Tibial nerve (tissue), 4 donors: ENCODE measurements at places on chromosomes 1 and 21.

DNA sequence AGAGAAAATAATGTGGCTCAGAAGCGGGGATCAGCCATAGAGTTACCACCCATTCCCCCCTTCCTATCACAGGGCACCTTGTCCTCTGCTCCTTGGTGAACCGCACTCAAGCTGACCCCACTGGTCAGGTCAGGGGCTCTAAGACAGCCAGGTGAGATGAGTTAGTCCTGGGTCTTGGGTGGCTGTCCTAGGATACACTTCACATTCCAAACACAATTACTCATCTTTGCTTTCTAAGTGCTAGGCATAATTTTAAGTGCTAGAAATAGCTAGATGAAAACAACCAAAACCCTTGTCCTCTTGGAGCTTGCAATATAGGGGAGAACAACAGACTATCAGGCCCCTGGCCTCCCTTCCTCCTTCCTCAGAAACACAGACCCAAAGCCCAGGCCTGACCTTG lies 7.8 kb upstream of the MUTYH start:
- H3K4me1 ChIP-seq: no peaks in the 10 kb centered on the region
- H3K27ac ChIP-seq: no peak overlapping the region
- H3K36me3 ChIP-seq: peaks cover 29% of the 10 kb centered on the region
- DNase-seq: no peak
- H3K4me3 ChIP-seq: no peak overlapping the region

GRCh38 chr1:95048317-95048716 lies 24.4 kb downstream of the ALG14 start:
- H3K36me3 ChIP-seq: no peaks in the 10 kb centered on the region
- H3K27ac ChIP-seq: no peak overlapping the region
- DNase-seq: no peak
- H3K27me3 ChIP-seq: no peaks in the 10 kb centered on the region
- no peak overlapping the region for H3K4me3 ChIP-seq
- H3K4me1 ChIP-seq: no peaks in the 10 kb centered on the region

- no peak for DNase-seq
- H3K4me1 ChIP-seq: no peaks in the 10 kb centered on the region
- no peak overlapping the region for H3K27ac ChIP-seq
- no peaks in the 10 kb centered on the region for H3K27me3 ChIP-seq
- no peak overlapping the region for H3K4me3 ChIP-seq
- H3K36me3 ChIP-seq: no peaks in the 10 kb centered on the region
Measured at GRCh38 chr1:20602851-20603450, 14.1 kb downstream of the CDA start.

GRCh38 chr1:81029266-81029665 lies 771.5 kb upstream of the ADGRL2 start:
- no peaks in the 10 kb centered on the region for H3K4me1 ChIP-seq
- no peaks in the 10 kb centered on the region for H3K27me3 ChIP-seq
- no peak overlapping the region for H3K4me3 ChIP-seq
- H3K27ac ChIP-seq: no peak overlapping the region

- H3K36me3 ChIP-seq: no peaks in the 10 kb centered on the region
- no peak overlapping the region for H3K4me3 ChIP-seq
- no peaks in the 10 kb centered on the region for H3K27me3 ChIP-seq
- H3K4me1 ChIP-seq: peaks cover 13% of the 10 kb centered on the region
Measured at GRCh38 chr1:2385606-2386280, 5.6 kb downstream of the MORN1 start.

DNA sequence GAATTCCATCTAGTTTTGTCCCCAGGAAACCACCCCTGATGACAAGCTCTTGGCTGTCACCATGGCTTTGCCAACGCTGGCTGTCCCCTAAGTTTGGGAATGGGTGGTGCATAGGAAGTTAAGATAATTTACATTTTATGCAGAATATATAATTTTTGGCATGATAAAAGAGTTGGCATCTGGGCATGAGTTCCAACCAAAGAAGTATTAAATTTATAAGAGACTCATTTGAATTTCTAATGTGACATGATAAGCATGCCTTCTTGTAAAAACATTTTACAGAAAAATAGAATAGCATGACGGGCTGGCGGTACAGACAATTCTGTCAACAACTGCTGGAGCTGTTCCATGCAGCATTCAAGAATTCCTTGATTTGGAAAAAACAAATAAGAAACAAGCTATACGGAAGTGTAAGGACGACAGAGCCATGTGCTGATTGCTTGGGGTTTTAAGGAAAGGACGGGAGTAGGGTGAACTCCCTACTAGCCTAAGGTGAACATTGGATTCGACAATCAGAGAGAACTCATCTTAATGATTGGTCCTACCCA lies 106.8 kb upstream of the C1orf21 start:
- H3K4me1 ChIP-seq: no peaks in the 10 kb centered on the region
- no peak for DNase-seq
- H3K4me3 ChIP-seq: no peak overlapping the region
- no peaks in the 10 kb centered on the region for H3K36me3 ChIP-seq

DNA sequence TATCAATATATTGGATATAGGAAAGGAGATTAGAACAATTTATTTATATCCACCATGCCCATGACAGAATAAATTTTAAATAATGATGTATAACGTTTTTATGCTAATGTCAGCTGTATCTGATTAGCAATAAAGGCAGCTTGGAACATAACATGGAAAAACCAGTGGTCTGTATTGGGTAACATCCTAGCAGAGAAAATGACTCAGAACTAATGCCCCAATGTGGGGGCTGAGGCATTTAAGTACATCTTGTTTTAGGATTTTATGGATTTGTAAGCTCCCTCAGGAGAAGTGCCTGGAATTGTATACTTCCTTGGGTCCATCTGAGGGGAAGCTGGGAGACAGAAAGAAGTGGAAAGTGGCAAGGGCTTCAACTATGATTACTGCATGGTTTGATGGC lies 82.3 kb downstream of the HMCN1 start:
- H3K4me3 ChIP-seq: no peak overlapping the region
- no peaks in the 10 kb centered on the region for H3K27me3 ChIP-seq
- no peaks in the 10 kb centered on the region for H3K4me1 ChIP-seq
- no peaks in the 10 kb centered on the region for H3K36me3 ChIP-seq
- no peak overlapping the region for H3K27ac ChIP-seq

DNA sequence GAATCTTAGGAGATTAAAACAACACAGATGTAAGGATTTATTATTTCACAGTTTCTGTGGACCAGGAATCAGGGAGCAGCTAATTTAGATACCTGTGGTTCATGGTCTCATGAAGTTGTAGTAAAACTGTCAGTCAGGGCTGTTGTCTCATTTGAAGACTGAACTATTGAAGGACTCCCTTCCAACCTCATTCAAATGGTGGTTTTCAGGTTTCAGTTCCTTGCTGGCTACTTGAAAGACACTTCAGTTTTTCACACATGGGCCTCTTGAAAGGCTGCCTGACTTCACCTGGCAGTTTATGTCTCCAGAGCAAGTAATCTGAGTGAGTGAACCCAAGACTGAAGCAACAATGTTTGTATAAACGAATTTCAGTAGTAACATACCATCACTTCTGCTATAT lies 915.9 kb downstream of the PLA2G4A start:
- no peak for DNase-seq
- no peak overlapping the region for H3K27ac ChIP-seq

- H3K4me3 ChIP-seq: no peak overlapping the region
- H3K27me3 ChIP-seq: no peaks in the 10 kb centered on the region
- H3K36me3 ChIP-seq: peaks cover 12% of the 10 kb centered on the region
Measured at GRCh38 chr21:34187935-34188334, 114.6 kb downstream of the MRPS6 start.

GRCh38 chr1:223429313-223429731 lies 36.1 kb downstream of the CCDC185 start:
- no peaks in the 10 kb centered on the region for H3K36me3 ChIP-seq
- H3K4me1 ChIP-seq: no peaks in the 10 kb centered on the region
- no peak for DNase-seq
- no peaks in the 10 kb centered on the region for H3K27me3 ChIP-seq
- H3K4me3 ChIP-seq: no peak overlapping the region

- H3K27me3 ChIP-seq: no peaks in the 10 kb centered on the region
- H3K36me3 ChIP-seq: no peaks in the 10 kb centered on the region
- H3K27ac ChIP-seq: no peak overlapping the region
Measured at GRCh38 chr1:195243492-195243891, 1364.7 kb downstream of the KCNT2 start.

- peak overlapping the region; percentile 84 for H3K27ac ChIP-seq
- no peak overlapping the region for H3K4me3 ChIP-seq
- DNase-seq: peak; percentile 29
- H3K4me1 ChIP-seq: peaks cover 28% of the 10 kb centered on the region
Measured at GRCh38 chr1:226973371-226973897, 33.3 kb downstream of the COQ8A start.

- H3K4me1 ChIP-seq: no peaks in the 10 kb centered on the region
- H3K27ac ChIP-seq: no peak overlapping the region
- peak; percentile 34 for DNase-seq
- H3K4me3 ChIP-seq: no peak overlapping the region
- no peaks in the 10 kb centered on the region for H3K27me3 ChIP-seq
- H3K36me3 ChIP-seq: peaks cover 31% of the 10 kb centered on the region
Measured at GRCh38 chr1:180178511-180179161, 24.0 kb downstream of the QSOX1 start.

DNA sequence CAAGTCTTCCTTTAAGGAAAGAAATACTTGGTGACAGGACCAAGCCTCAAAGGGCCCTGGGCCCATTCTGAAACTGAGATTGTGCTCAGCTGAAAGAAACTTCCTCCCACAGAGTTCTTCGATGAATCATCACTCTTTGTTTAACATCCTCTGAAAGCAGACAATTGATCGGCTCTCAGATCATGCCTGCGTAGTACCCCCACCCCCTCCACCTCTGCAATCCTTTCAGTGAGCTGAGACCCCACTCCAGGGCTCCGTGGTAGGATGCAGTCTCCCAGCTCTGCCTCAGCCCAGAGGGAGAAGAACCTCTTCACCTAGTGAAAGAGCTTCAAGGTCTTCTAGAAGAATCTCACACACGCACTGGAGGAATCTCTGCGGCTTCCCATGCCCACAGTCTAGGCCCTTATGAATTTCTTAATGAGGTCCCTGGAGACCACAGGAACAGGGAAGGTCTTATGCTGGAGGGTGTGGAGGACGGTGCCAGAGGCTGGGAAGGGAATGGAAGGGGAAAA lies 104.9 kb upstream of the SOD1 start:
- H3K4me3 ChIP-seq: no peak overlapping the region
- peaks cover 15% of the 10 kb centered on the region for H3K4me1 ChIP-seq
- no peak for DNase-seq
- no peak overlapping the region for H3K27ac ChIP-seq
- H3K36me3 ChIP-seq: no peaks in the 10 kb centered on the region

DNA sequence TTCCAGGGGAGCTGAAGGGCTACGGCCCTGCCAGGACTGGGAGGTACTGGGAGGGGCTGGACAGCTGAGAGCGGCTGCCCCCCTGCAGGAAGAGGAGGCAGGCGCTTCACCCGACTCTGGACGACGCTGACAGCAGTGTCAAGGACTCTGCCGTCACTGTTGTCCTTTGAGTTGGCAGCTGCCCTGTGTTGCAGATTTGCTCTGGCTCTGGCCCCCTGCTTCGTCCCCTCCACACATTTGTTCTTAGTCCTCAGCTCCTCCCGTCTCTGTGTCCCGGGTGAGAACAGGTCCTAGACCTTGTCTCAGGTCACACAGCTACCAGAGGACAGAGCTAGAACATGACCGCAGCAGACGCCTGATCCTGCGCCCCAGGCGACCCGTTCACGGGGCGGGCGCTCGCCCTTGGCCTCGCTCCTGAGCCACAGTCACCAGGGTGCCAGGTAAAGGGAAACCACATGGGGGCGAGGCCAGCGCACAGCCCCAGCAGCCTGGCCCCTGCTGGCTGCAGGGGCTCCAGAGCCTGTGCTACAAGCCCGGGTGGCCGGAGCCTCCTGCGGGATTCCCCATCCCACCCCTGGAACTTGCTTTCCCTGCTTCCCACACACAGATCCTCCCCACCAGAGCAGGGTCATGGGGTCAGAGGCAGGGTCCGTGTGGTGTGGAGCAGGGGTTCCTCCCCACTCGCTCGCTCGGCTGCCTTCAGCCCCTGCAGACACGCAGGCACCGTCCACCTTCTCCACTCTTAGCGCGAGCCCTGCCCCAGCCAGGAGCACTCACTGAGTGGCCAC lies 10.7 kb upstream of the NPHP4 start:
- DNase-seq: no peak
- no peaks in the 10 kb centered on the region for H3K36me3 ChIP-seq
- H3K4me3 ChIP-seq: no peak overlapping the region
- no peaks in the 10 kb centered on the region for H3K4me1 ChIP-seq
- no peaks in the 10 kb centered on the region for H3K27me3 ChIP-seq
- no peak overlapping the region for H3K27ac ChIP-seq

GRCh38 chr21:29297483-29298347 lies 1.0 kb upstream of the BACH1 start:
- H3K36me3 ChIP-seq: no peaks in the 10 kb centered on the region
- H3K27me3 ChIP-seq: no peaks in the 10 kb centered on the region
- H3K4me3 ChIP-seq: peak overlapping the region; percentile 55
